Left lung (tissue), 14 donors: ENCODE measurements at places on chromosomes 2 and 18. TPM values are rescaled to one million over a fixed set of nuclear protein-coding genes. Genes with fewer than 3 reads are reported as not detected.

DNA sequence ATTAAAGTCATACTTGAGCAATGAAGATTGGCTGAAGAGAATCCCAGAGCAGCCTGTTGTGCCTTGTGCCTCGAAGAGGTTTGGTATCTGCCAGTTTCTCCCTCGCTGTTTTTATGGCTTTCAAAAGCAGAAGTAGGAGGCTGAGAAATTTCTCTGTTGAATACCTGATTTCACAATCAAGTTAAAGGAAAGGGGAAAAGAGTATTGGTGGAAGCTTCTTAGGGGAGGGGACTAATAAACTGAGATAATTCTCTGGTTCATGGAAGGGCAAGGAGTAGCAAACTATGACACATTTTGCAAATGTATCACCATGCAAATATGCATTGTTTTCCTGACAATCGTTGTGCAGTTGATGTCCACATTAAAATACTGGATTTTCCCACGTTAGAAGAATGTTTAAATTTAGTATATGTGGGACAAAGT lies at the start of gene IL1B:
TSS of gene IL1B (minus strand) at position 85 of the 423 bp plus-strand sequence. CDS start 550 bp downstream, outside the sequence.
- no peak within 1 kb of the TSS for H3K27ac ChIP-seq
- H3K4me3 ChIP-seq = no peak within 1 kb of the TSS
- H3K4me1 ChIP-seq = peaks cover 76% of the 10 kb centered on the region

- peaks cover 14% of the 10 kb centered on the region for H3K27me3 ChIP-seq
- no peak overlapping the region for H3K4me3 ChIP-seq
- no peaks in the 10 kb centered on the region for H3K4me1 ChIP-seq
- no peak for DNase-seq
Observed at GRCh38 chr2:230896346-230897115, 28.5 kb downstream of the GPR55 start.

DNA sequence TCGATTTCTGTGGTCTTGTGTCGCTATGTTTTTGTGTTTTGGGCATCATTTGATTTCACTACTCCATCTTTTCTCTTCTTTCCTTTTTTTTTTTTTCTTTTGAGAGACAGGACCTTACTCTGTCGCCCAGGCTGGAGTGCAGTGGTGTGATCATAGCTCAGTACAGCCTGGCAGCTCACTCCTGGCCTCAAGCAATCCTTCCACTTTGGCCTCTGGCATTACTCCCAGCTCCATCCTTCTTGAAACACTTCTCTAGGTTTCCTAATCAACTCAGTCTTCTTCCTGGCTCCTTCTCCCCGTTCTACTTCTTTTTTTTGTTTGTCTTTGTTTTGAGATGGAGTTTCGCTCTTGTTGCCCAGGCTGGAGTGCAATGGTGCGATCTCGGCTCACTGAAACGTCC lies 26.5 kb downstream of the TCF23 start:
- no peak overlapping the region for H3K27ac ChIP-seq
- H3K27me3 ChIP-seq = no peaks in the 10 kb centered on the region
- no peak overlapping the region for H3K4me3 ChIP-seq
- H3K4me1 ChIP-seq = no peaks in the 10 kb centered on the region
- no peak for DNase-seq

DNA sequence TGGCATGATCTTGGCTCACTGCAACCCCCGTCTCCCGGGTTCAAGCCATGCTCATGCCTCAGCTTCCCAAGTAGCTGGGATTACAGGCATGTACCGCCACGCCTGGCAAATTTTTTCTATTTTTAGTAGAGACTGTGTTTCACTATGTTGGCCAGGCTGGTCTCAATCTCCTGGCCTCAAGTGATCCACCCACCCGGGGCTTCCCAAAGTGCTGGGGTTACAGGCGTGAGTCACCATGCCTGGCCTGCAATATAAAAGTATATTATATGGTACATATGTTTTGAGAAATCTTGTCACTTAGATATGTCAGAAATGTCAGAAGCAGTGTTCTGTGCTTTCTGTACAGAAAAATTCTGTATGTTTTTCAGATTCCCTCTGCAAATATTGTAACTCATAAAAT lies 19.2 kb upstream of the XPO1 start:
- H3K27me3 ChIP-seq = no peaks in the 10 kb centered on the region
- no peaks in the 10 kb centered on the region for H3K36me3 ChIP-seq
- H3K4me1 ChIP-seq = no peaks in the 10 kb centered on the region
- no peak overlapping the region for H3K4me3 ChIP-seq
- no peak for DNase-seq

GRCh38 chr2:134713176-134713575 lies 5.6 kb downstream of the TMEM163 start:
- no peak overlapping the region for H3K4me3 ChIP-seq
- H3K36me3 ChIP-seq = no peaks in the 10 kb centered on the region
- DNase-seq = no peak
- no peak overlapping the region for H3K27ac ChIP-seq
- H3K4me1 ChIP-seq = peaks cover 7% of the 10 kb centered on the region

DNA sequence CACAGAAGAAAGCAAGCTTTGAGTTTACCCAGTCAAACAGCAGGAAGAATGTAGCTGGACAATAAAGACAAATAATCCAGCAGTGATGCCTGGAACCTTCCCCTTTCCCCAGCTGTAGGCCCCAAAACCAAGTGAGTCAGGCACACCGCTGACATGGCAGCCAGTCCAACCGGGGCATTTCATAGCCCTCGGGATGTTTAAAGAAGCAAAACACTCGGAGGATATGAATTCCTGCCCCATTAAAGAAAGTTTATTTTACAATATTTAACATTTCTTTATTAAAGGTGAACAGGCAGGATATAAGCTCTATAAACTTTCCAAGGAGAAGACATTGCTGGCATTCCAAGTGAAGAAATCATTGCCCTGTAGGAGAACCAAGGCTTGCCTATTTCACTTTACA lies 507.6 kb upstream of the TNP1 start:
- H3K27ac ChIP-seq = no peak overlapping the region
- peaks cover 6% of the 10 kb centered on the region for H3K4me1 ChIP-seq
- H3K27me3 ChIP-seq = no peaks in the 10 kb centered on the region
- no peak overlapping the region for H3K4me3 ChIP-seq

DNA sequence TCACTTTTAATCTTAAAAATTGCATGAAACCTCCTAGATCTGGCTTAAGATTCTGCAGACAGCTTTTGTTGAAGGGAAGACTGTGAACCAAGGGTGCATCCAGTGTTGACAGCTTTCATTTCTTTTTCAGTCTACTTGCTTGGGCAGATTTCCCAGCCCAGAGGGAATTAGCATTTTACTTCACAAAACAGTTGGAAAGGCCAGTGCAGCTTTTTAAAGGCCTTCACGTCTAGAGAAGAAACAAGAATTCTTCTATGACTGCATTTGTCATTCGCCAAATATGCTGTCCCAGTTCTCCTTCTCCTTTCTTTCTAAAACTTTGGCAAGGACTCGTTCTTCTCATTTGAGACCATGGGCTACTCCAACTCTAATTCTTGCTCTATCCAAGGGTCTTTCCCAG lies 17.4 kb downstream of the NTSR2 start:
- no peaks in the 10 kb centered on the region for H3K4me1 ChIP-seq
- no peak overlapping the region for H3K27ac ChIP-seq
- H3K36me3 ChIP-seq = no peaks in the 10 kb centered on the region
- no peak for DNase-seq
- H3K4me3 ChIP-seq = no peak overlapping the region
- no peaks in the 10 kb centered on the region for H3K27me3 ChIP-seq

DNA sequence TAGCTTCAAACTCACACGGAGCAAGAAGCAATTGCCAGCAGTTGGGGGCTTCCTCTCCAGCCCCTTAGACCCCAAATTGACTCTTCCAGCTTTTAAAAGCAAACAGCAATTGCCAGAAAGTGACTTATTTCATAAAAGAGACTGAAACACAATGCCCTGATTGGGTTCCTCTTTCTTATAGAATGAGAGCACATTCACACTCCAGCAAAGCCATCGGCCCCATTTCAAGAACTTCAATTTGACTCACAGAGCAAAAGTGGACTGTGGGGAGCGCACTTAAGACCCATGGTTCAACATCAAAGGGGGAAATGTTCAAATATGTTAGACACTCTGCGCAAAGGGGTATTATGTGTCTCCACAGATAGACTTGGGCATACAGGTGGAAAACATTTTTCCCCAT lies 484.7 kb downstream of the BCL11A start:
- H3K36me3 ChIP-seq = no peaks in the 10 kb centered on the region
- H3K27me3 ChIP-seq = no peaks in the 10 kb centered on the region
- H3K4me3 ChIP-seq = no peak overlapping the region
- no peak for DNase-seq

GRCh38 chr2:188695953-188696352 lies 278.2 kb upstream of the COL3A1 start:
- no peak for DNase-seq
- no peak overlapping the region for H3K4me3 ChIP-seq
- H3K27ac ChIP-seq = no peak overlapping the region
- no peaks in the 10 kb centered on the region for H3K27me3 ChIP-seq

DNA sequence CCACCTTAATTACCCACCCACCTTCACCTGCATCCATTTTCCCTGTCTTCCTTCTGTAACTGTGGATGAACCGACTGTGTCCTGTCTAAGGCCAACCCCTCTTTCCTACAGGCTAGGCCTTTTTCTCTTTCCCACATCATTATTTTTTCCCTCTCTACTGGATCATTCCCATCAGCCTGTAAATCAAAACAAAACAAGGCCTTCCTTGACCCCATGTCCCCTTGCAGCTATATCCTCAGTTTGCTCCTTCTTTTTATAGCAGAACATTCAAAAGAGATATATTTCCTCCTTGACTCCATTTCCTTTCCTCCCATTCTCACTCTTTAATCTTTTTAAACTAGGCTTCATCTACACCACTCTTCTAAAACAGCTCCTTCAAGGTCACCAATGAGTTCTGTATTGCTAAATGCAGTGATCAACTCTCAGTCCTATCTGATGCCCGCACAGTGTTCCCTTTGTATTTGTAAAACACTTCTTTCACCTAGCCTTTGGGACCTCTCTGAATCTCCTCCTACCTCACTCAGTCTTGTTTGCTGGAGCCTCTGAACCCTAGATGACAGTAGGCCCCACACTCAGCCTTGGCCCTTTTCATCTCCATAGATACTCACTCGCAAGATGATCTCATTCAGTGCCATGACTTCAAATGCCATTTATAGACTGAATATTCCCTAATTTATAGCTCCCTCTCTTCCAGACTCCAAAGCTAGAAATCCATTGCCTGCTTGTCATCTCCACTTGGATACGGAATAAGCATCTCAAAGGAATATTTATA lies 55.7 kb downstream of the CXCR4 start:
- H3K27ac ChIP-seq = no peak overlapping the region
- H3K4me3 ChIP-seq = no peak overlapping the region
- H3K36me3 ChIP-seq = no peaks in the 10 kb centered on the region
- H3K4me1 ChIP-seq = no peaks in the 10 kb centered on the region

DNA sequence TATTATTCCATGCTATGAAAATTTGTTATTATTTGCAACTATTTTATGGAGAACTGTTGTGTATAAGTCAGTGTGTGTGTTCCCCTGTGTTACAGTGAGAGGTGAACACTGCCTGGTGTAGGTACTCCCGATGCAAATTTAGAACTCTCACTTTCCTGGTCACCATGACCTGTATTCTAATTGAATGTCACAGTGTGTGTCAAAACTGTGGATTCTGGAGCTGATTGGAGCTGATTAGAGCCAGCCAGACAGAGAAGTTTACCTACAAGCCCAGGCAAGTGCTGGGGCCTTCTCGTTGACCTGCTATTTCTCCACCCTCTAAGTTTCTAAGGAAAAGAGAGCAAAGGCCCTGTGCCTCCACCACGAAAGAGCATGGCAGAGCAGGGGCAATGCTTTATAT lies 216.0 kb downstream of the NYAP2 start:
- no peak overlapping the region for H3K4me3 ChIP-seq
- no peaks in the 10 kb centered on the region for H3K36me3 ChIP-seq
- DNase-seq = no peak

- no peak overlapping the region for H3K4me3 ChIP-seq
- no peaks in the 10 kb centered on the region for H3K27me3 ChIP-seq
- no peaks in the 10 kb centered on the region for H3K4me1 ChIP-seq
- H3K36me3 ChIP-seq = no peaks in the 10 kb centered on the region
- DNase-seq = no peak
Observed at GRCh38 chr2:104428155-104428554, 425.8 kb upstream of the POU3F3 start.

DNA sequence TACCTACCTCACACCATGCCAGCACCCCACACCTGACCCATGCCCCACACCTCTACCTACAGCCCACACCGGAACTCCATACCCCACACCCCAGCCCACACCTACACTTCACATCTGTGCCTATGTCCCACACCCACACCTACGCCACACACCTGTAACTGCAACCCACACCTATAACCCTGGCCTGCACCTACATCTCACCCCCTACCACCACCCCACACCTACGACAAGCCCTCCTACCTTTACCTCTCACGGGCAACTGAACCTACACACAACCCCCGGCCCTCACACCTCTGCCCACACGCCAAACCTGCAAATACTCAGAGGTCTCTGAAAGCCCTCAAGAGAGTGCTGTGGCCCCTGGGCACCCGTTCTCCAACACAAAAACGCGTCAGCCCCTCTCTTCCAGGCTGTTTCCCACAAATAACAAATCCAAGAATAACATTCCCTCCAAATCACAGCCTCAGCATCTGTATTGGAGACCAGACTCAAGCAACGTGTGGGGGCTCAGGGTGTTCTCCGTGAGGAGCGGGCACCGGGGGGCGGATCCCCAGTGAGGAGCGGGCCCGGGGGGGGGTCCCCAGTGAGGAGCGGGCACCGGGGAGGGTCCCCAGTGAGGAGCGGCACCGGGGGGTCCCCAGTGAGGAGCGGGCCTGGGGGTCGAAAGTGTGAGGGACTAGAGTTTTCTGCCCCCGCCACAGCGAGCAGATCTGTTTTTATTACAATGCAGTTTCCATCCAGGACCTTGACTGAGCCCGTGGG lies 33.4 kb downstream of the SLC66A2 start:
- H3K27ac ChIP-seq = no peak overlapping the region
- DNase-seq = no peak
- H3K27me3 ChIP-seq = no peaks in the 10 kb centered on the region
- H3K4me3 ChIP-seq = no peak overlapping the region
- H3K36me3 ChIP-seq = no peaks in the 10 kb centered on the region

- H3K4me3 ChIP-seq = no peak overlapping the region
- no peaks in the 10 kb centered on the region for H3K36me3 ChIP-seq
- DNase-seq = no peak
- no peak overlapping the region for H3K27ac ChIP-seq
Observed at GRCh38 chr2:145724311-145724898, 1204.5 kb upstream of the ZEB2 start.

GRCh38 chr18:78856569-78857313 lies 122.9 kb upstream of the SALL3 start:
- peaks cover 50% of the 10 kb centered on the region for H3K27me3 ChIP-seq
- H3K36me3 ChIP-seq = no peaks in the 10 kb centered on the region
- H3K27ac ChIP-seq = no peak overlapping the region
- no peak overlapping the region for H3K4me3 ChIP-seq

GRCh38 chr2:132651115-132652045 lies 18.6 kb downstream of the LYPD1 start:
- no peaks in the 10 kb centered on the region for H3K4me1 ChIP-seq
- no peak overlapping the region for H3K27ac ChIP-seq
- no peak overlapping the region for H3K4me3 ChIP-seq
- peak; percentile 51 for DNase-seq
- no peaks in the 10 kb centered on the region for H3K36me3 ChIP-seq

Gene RAPGEF4
- 12.6 TPM for total RNA-seq

Gene ABCB11
- total RNA-seq = not detected

Gene DLGAP1
- total RNA-seq = 3.6 TPM

Gene TRAPPC12
- 83.0 TPM for total RNA-seq

Gene MPPE1
- 62.8 TPM for total RNA-seq

Gene SLC40A1
- 104 TPM for total RNA-seq

Gene KLHL14
- 0.45 TPM for total RNA-seq

Gene NAT8
- not detected for total RNA-seq

Gene ADCYAP1
- 0.08 TPM for total RNA-seq

Gene TXNDC2
- 0.09 TPM for total RNA-seq

Gene CYP27C1
- 0.10 TPM for total RNA-seq
